ENCODE measurements at places on chromosomes 11 and 22. TPM values are rescaled to one million over a fixed set of nuclear protein-coding genes. Genes with fewer than 3 reads are reported as not detected.

The C11orf97 gene
- total RNA-seq = not detected

The ZNF202 gene
- 5.7 TPM for total RNA-seq

The MPPED2 gene
- total RNA-seq = 1.4 TPM

The RAG1 gene
- total RNA-seq = 0.60 TPM

The CCDC85B gene
- total RNA-seq = 27.2 TPM

The POU2AF2 gene
- 4.4 TPM for total RNA-seq

DNA sequence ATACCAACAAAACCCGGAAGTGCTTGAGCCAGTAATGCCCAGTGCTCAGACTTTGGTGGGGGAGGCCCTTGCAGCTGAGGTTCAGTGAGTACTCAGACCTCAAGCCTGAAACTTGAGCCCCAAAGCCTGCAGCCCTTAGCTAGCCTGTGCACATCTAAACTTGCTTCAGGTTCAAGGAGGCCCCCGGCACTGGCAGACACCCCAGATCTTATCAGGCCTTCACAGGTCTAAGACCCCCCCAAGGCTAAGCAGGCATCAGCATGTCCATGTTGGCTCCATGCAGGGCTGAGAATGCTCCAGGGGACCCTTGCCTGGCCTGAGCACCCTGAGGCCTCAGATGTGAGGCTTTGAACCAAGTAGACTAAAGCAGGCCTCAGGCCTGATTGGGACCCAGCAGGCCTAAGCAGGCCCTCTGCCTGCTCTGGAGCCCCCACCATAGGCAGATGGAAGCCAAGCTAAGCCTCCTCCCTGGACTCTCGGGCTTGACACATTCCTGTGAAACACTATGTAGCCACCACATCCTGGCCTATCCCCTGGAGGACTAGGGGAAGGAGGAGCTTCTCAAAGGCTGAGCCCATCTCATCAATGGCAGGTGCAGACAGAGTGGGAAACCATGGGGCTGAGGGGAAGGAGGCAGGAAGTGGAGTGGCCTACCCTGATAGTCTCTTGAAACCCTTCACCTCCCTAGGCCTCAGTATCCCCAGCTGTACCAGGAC lies 1.2 kb upstream of the CASTOR1 start:
- peaks cover 33% of the 10 kb centered on the region for H3K36me3 ChIP-seq
- H3K27ac ChIP-seq = peak overlapping the region; percentile 89
- no peaks in the 10 kb centered on the region for H3K27me3 ChIP-seq
- H3K4me3 ChIP-seq = no peak overlapping the region
- DNase-seq = no peak

GRCh38 chr11:134987223-134987768 lies 575.3 kb upstream of the B3GAT1 start:
- no peaks in the 10 kb centered on the region for H3K27me3 ChIP-seq
- H3K27ac ChIP-seq = no peak overlapping the region
- H3K4me3 ChIP-seq = no peak overlapping the region
- DNase-seq = peak; percentile 41
- no peaks in the 10 kb centered on the region for H3K4me1 ChIP-seq
- no peaks in the 10 kb centered on the region for H3K36me3 ChIP-seq

- H3K4me3 ChIP-seq = no peak overlapping the region
- no peaks in the 10 kb centered on the region for H3K36me3 ChIP-seq
- no peaks in the 10 kb centered on the region for H3K4me1 ChIP-seq
- H3K27ac ChIP-seq = no peak overlapping the region
- H3K27me3 ChIP-seq = no peaks in the 10 kb centered on the region
- no peak for DNase-seq
Measured at GRCh38 chr11:116519499-116519898, 253.3 kb downstream of the BUD13 start.

- H3K27me3 ChIP-seq = no peaks in the 10 kb centered on the region
- no peak overlapping the region for H3K4me3 ChIP-seq
- no peak overlapping the region for H3K27ac ChIP-seq
Measured at GRCh38 chr11:109730669-109731068, 308.7 kb downstream of the C11orf87 start.

- no peak for DNase-seq
- H3K27ac ChIP-seq = no peak overlapping the region
- no peak overlapping the region for H3K4me3 ChIP-seq
- no peaks in the 10 kb centered on the region for H3K27me3 ChIP-seq
- H3K4me1 ChIP-seq = no peaks in the 10 kb centered on the region
Measured at GRCh38 chr11:18080451-18080850, 25.4 kb downstream of the SAAL1 start.

- no peak overlapping the region for H3K27ac ChIP-seq
- DNase-seq = no peak
- peaks cover 7% of the 10 kb centered on the region for H3K4me1 ChIP-seq
- no peaks in the 10 kb centered on the region for H3K36me3 ChIP-seq
Measured at GRCh38 chr22:50032109-50032871, 19.7 kb upstream of the IL17REL start.

DNA sequence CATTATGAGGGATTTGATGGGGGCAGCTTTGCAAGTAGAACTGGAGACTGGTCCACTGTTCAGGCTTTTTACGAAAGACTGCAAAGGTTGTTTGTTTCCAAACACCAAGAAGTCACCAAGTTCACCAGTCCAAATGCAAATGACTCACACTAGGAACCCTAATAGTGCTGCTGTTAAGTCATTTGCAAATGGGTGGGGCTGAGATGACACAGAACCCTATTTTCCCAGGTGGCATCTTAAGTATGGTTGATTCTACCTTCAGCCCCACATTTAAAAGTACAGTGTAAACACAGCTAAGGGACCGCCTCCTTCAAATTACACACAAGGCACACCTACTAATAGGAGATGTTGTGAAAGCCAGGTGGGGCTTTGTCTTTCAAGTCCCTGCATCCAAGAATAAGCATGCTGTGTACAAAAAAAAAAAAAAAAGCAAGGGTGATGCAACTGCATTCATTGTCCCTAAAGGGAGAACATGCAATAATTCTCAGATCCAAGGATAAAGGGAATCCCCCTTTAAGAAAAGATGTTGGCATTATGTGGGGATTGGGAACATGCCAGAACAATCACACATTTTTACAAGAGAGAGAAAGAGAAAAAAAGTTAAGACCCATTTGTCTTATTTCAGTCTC lies 27.3 kb downstream of the BDNF start:
- no peak for DNase-seq
- no peak overlapping the region for H3K4me3 ChIP-seq
- H3K36me3 ChIP-seq = no peaks in the 10 kb centered on the region
- no peaks in the 10 kb centered on the region for H3K27me3 ChIP-seq

DNA sequence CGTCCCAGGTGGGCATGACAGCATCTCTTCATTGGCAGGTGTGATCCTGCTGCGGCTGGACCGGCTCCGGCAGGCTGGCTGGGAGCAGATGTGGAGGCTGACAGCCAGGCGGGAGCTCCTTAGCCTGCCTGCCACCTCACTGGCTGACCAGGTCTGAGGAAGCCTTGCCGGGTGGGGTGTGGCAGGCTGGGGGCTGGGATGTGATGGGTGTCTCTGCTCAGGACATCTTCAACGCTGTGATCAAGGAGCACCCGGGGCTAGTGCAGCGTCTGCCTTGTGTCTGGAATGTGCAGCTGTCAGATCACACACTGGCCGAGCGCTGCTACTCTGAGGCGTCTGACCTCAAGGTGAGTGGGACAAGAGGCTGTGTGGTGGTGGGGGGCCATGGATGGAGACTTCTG lies 3.5 kb downstream of the LARGE2 start:
- no peaks in the 10 kb centered on the region for H3K36me3 ChIP-seq
- peaks cover 14% of the 10 kb centered on the region for H3K4me1 ChIP-seq
- H3K27ac ChIP-seq = no peak overlapping the region
- H3K27me3 ChIP-seq = peaks cover 35% of the 10 kb centered on the region
- peak; percentile 4 for DNase-seq
